A673 (cell line): ENCODE measurements at places on chromosomes 16 and 17. TPM values are rescaled to one million over a fixed set of nuclear protein-coding genes. Genes with fewer than 3 reads are reported as not detected.

DNA sequence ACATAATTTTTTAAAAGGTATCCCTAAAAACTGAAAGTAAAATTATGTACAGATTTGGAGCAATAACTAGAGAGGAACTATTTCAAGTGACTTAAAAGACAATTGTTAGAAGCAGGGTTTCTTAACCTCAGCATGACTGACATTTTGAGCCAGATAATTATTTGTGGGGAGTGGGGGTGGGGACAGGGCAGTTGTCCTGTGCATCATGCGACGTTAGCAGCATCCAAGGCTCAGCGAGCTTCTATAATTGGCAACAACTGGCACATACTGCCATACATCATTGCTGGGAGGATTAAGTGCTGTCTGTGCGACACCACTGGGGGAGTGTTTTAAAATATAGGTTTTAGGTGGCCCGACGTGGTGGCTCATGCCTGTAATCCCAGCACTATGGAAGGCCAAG lies 27.1 kb downstream of the GABARAPL2 start:
- H3K36me3 ChIP-seq, result peaks cover 9% of the 10 kb centered on the region
- peak; percentile 28 for DNase-seq
- H3K4me3 ChIP-seq, result no peak overlapping the region

- no peaks in the 10 kb centered on the region for H3K36me3 ChIP-seq
- H3K27ac ChIP-seq, result no peak overlapping the region
- peaks cover 21% of the 10 kb centered on the region for H3K27me3 ChIP-seq
- no peak for DNase-seq
- H3K4me1 ChIP-seq, result no peaks in the 10 kb centered on the region
- H3K4me3 ChIP-seq, result no peak overlapping the region
Observed at GRCh38 chr17:17379197-17379991, 76.2 kb downstream of the NT5M start.

ST6GALNAC1 gene
- total RNA-seq, result not detected in 2 replicates

GRCh38 chr16:75558846-75559401 lies 2.9 kb upstream of the TMEM231 start:
- DNase-seq, result no peak
- no peak overlapping the region for H3K4me3 ChIP-seq
- H3K36me3 ChIP-seq, result no peaks in the 10 kb centered on the region
- H3K27me3 ChIP-seq, result no peaks in the 10 kb centered on the region

DNA sequence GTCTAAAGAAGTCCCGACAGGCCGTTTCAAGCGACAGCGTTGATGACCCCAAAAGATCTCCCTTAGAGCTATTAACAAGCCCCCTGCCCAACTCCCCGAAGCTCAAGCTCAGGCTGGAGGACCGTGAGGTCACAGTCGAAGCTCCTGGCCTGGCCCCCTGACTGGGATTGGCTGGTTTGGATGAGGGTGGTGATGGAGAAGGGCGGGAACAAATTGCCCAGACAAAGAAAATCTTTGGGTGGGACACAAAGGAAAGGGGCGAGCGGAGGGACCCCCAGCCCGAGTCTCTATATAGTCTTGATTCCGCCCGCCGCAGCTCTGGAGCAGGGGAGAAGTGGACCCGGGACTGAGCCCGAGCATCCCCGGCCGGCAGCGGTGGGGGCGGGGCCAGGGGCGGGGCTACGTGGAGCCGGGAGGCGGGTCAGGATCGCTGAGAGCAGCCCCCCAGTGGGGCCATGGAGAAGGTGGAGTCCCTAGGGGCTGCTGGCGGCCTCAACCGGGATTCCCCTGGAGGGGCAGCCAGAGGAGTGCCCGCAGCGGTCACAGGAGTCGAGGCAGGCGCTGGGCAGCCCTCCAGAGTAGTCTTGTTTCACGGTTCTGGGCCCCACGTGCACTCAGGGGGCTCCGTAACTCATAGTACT lies 982 bp upstream of the NEURL4 start:
- no peaks in the 10 kb centered on the region for H3K27me3 ChIP-seq
- peak overlapping the region; percentile 92 for H3K4me3 ChIP-seq
- peak overlapping the region; percentile 88 for H3K27ac ChIP-seq

DNA sequence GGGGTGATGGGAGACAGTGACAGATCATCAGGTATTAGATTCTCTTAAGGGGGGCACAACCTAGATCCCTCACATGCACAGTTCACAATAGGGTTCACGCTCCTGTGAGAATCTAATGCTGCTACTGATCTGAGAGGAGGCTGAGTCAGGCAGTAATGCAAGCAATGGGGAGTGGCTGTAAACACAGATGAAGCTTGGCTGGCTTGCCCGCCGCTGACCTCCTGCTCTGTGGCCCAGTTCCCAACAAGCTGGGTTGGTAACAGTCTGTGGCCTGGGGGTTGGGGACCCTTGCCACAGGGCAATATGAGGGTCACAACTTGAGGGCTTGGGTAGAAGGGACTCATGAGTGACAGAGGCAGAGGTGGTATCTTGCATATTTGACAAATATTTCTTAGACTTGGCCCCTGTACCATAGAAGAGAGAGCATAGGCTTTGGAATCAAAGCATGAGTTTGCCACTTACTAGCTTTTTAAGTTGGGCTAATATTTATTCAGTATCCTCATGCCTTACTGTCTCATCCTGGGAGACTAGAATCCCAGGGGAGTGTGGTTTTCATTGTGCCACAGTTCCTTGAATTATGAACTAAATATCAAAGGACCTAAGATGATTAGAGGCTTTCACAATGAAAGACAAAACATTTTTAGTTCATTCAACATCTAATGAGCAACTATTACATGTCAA lies 133.4 kb downstream of the SPACA3 start:
- no peak overlapping the region for H3K4me3 ChIP-seq
- peaks cover 10% of the 10 kb centered on the region for H3K4me1 ChIP-seq
- no peaks in the 10 kb centered on the region for H3K36me3 ChIP-seq
- no peaks in the 10 kb centered on the region for H3K27me3 ChIP-seq
- no peak overlapping the region for H3K27ac ChIP-seq

GRCh38 chr16:87647431-87648185 lies 45.3 kb downstream of the JPH3 start:
- no peak overlapping the region for H3K4me3 ChIP-seq
- H3K27me3 ChIP-seq, result peaks cover 5% of the 10 kb centered on the region
- H3K4me1 ChIP-seq, result no peaks in the 10 kb centered on the region
- H3K27ac ChIP-seq, result no peak overlapping the region

KRT40 gene
- total RNA-seq, result 0.98 and 1.1 TPM in 2 replicates

- H3K27me3 ChIP-seq, result no peaks in the 10 kb centered on the region
- peaks cover 49% of the 10 kb centered on the region for H3K36me3 ChIP-seq
- no peaks in the 10 kb centered on the region for H3K4me1 ChIP-seq
- DNase-seq, result no peak
- no peak overlapping the region for H3K4me3 ChIP-seq
- no peak overlapping the region for H3K27ac ChIP-seq
Observed at GRCh38 chr16:68563631-68564381, 24.7 kb downstream of the ZFP90 start.

BCAR1 gene
- total RNA-seq, result 42.2 and 47.3 TPM in 2 replicates

DNA sequence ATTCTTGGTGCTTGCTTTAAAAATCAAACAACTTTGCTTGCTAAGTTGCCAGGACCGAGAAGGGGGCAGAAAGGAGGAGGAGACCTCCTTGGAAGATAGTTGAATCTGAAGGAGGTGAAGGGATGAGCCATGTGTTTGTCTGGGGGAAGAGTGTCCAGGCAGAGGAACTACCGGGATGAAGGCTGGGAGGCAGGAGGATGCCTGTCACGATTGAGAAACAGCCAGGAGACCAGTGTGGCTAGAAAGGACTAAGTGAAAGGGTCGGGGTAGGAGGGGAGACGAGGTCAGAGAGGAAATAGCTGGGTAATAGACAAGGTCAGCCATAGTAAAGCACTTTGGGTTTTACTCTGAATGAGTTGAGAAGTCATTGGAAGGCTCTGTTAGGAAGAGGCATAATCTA lies 38.9 kb upstream of the CSNK2A2 start:
- peaks cover 44% of the 10 kb centered on the region for H3K27me3 ChIP-seq
- no peaks in the 10 kb centered on the region for H3K36me3 ChIP-seq
- no peak overlapping the region for H3K27ac ChIP-seq
- no peaks in the 10 kb centered on the region for H3K4me1 ChIP-seq
- H3K4me3 ChIP-seq, result no peak overlapping the region

- no peaks in the 10 kb centered on the region for H3K27me3 ChIP-seq
- peaks cover 9% of the 10 kb centered on the region for H3K36me3 ChIP-seq
- H3K4me1 ChIP-seq, result no peaks in the 10 kb centered on the region
- peak; percentile 52 for DNase-seq
Observed at GRCh38 chr17:61833536-61834193, 29.7 kb downstream of the BRIP1 start.

TP53TG3F gene
- not detected in 2 replicates for total RNA-seq

GRCh38 chr17:75664099-75664549 lies 2.8 kb downstream of the RECQL5 start:
- peaks cover 5% of the 10 kb centered on the region for H3K36me3 ChIP-seq
- H3K4me1 ChIP-seq, result peaks cover 15% of the 10 kb centered on the region
- no peak for DNase-seq
- no peak overlapping the region for H3K4me3 ChIP-seq
- H3K27ac ChIP-seq, result no peak overlapping the region

- no peak overlapping the region for H3K27ac ChIP-seq
- H3K27me3 ChIP-seq, result no peaks in the 10 kb centered on the region
Observed at GRCh38 chr17:1049446-1050225, 52.7 kb downstream of the TIMM22 start.

HSPB9 gene
- total RNA-seq, result not detected in 2 replicates

DNA sequence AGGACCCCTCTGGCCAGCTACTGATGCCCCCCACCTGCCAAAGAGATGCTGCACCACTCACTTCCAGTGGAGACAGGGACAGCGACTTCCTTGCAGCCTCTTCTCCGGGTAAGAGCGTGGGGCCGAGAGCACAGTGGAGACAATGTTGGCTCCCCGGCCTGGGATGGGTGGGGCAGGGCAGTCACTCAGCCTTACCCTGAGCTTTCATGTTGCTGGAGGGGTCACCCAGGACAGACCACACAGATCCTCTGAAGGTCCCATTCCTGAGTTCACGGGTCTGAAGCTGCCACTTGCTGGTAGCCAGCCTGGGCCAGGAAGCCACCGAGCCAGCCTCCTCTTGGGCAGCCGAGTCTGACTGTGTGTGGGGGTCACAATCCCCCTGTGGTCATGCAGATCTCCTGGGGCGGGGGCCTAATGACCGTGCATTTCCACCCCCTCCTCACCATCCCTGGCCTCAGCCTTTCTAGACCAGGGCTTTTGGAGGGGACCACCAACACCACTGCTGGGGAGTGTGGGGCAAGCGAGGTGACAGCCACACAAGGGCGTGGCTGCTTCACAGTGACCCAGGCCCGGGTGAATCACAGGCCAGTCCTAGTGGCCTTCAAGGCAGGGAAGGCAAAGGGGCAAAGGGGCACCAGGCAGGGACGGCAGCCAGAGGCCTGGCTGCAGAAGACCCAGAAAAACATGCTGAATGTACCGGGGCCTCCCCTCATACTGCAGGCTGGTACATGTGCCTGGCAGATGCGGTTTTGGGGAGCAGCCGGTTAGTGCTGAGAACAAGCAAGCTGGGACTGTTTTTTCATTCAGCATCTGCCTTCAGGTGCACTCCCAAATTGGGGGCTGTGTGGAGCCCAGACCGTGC lies 10.4 kb downstream of the TAF1C start:
- no peak overlapping the region for H3K4me3 ChIP-seq
- no peaks in the 10 kb centered on the region for H3K4me1 ChIP-seq
- H3K27ac ChIP-seq, result no peak overlapping the region
- DNase-seq, result no peak

DNA sequence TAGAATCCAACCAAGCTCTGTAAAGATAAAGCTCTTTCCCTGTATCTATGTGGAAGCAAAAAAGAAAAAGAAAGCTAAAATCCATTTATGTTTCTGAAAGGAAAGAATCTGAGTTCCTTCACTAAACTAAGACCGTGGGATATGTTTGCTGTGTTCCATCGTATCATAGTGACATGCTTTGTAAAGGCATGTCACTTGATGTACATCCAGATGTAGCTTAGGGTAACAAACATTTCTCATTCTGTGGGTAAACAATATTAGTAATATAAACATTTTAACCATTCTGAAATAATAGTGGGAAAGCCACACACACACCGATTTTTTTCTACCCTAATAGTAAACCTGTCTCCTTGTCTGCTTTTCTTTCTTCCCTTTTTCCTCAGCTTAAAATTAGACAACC lies 78.1 kb downstream of the TUBD1 start:
- no peaks in the 10 kb centered on the region for H3K4me1 ChIP-seq
- no peak for DNase-seq
- no peak overlapping the region for H3K4me3 ChIP-seq
- no peak overlapping the region for H3K27ac ChIP-seq
- no peaks in the 10 kb centered on the region for H3K36me3 ChIP-seq

GRCh38 chr16:18975109-18975508 lies 8.6 kb upstream of the TMC7 start:
- no peak overlapping the region for H3K4me3 ChIP-seq
- no peaks in the 10 kb centered on the region for H3K4me1 ChIP-seq
- H3K27me3 ChIP-seq, result peaks cover 15% of the 10 kb centered on the region
- H3K36me3 ChIP-seq, result no peaks in the 10 kb centered on the region

DNA sequence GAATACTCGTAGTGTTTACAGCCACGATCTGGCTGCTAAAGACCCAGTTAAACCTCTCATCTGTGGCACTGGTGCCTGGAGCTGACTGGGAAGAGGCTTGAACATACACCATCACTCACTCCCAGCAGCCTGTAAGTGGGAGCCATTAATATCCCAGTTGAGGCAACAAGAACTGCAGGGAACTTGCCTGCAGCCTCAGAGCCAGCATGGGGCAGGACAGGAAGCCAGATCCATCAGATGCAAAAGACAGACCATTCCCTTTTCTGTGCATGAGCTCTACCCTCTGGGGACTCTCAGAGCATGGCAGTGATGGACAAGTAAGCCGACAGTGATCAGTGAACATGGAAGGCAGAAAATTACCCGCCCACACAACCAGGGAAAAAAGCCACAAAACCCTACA lies 91.8 kb downstream of the TMEM132E start:
- no peaks in the 10 kb centered on the region for H3K36me3 ChIP-seq
- H3K4me1 ChIP-seq, result no peaks in the 10 kb centered on the region
- no peak for DNase-seq
- H3K27ac ChIP-seq, result no peak overlapping the region
- H3K27me3 ChIP-seq, result no peaks in the 10 kb centered on the region

- no peaks in the 10 kb centered on the region for H3K4me1 ChIP-seq
- DNase-seq, result no peak
- H3K4me3 ChIP-seq, result no peak overlapping the region
- peaks cover 6% of the 10 kb centered on the region for H3K27me3 ChIP-seq
- no peak overlapping the region for H3K27ac ChIP-seq
Observed at GRCh38 chr17:33602981-33603380, 309.9 kb upstream of the ASIC2 start.

GRCh38 chr17:36888236-36888951 lies 48.9 kb upstream of the LHX1 start:
- no peaks in the 10 kb centered on the region for H3K27me3 ChIP-seq
- H3K4me1 ChIP-seq, result no peaks in the 10 kb centered on the region
- no peak overlapping the region for H3K4me3 ChIP-seq
